Lung microvascular endothelial cell (primary cell): ENCODE measurements at places on chromosomes 2 and 18. TPM values are rescaled to one million over a fixed set of nuclear protein-coding genes. Genes with fewer than 3 reads are reported as not detected.

The MEP1B gene
- not detected in 2 replicates for total RNA-seq

The NEB gene
- 0.65 and 0.99 TPM in 2 replicates for total RNA-seq

The PAIP2B gene
- 0.65 and 1.8 TPM in 2 replicates for total RNA-seq

The HOXD12 gene
- total RNA-seq: not detected in 2 replicates
